Pericardium fibroblast (primary cell): ENCODE measurements at places on chromosomes 6 and 20. TPM values are rescaled to one million over a fixed set of nuclear protein-coding genes. Genes with fewer than 3 reads are reported as not detected.

Gene VPS16
- 25.5 and 45.9 TPM in 2 replicates for total RNA-seq

Gene SDHAF4
- 7.9 and 10.1 TPM in 2 replicates for total RNA-seq

Gene PACSIN1
- total RNA-seq: 0.09 TPM in 1 of 2 replicates, not detected in the other

Gene TGM3
- under 0.01 TPM in 1 of 2 replicates, not detected in the other for total RNA-seq

Gene NKAPL
- 2.3 and 3.7 TPM in 2 replicates for total RNA-seq

Gene PDE10A
- 2.4 and 12.0 TPM in 2 replicates for total RNA-seq

Gene PXMP4
- total RNA-seq: 6.0 and 6.9 TPM in 2 replicates

Gene C20orf141
- 0.47 TPM in 1 of 2 replicates, not detected in the other for total RNA-seq
